ENCODE measurements at places on chromosomes 2 and 18.

DNA sequence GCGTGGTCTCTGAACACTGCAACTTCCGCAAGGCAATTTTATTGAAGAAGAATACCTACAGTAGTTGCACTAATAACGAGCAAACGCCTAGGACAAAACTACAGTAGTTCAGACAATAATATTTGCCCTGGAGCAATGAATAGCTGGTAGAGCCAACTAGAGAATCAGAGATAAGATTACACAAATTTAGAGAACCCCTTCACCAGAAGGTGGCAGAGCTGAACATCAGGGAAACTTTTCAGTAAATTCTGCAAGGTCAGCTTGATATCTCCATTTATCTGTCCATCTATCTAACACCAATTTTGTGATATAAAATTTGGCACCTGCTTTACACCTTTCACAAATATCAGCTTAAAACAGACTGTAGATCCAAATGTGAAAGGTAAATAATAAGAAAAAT is 43.8 kb downstream of the CDH19 start:
- no peak for DNase-seq

DNA sequence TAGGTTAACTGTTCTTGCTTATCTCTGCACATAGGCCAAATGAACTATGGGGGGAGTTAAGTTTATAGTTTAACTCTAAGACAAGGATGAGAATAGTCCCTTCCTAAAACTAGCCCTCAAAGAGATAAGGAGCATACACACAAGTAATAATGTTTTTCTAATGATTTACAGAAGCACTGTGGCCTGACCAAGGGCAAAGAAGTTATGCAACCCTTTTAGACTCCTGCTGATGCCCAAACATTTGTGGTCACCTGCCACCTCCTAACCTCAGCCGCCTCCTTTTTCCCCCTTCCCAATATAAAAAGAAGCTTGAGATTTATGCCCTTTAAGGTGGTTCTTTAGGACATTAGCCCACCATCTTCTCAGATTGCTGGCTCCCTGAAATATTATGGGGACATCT is 357.7 kb downstream of the ALK start:
- DNase-seq, result no peak

DNA sequence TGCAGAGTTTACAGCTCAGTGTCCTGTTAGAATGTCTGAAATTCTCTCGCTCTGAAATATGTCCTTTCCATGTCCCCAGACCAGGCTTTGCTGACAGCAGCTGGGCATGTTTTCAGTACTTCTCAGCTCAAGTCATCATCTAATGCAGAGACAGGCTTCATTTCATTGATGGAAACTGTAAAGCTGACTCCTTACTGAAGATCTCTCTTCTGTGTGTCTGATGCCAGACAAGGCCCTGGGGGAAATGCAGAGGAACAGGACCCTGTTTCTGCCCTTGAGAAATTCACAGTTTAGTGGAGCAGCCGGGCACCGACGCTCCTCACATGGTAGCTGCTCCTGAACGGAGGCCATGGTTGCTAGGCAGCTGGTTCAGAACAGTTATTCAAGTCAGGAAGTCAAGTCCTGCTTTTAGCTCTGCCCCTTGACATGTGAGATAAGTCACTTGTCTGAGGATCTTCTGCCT is 24.6 kb upstream of the FZD7 start:
- no peak for DNase-seq

- no peak for DNase-seq
Observed at GRCh38 chr18:58287353-58288274, 243.6 kb downstream of the NEDD4L start.

DNA sequence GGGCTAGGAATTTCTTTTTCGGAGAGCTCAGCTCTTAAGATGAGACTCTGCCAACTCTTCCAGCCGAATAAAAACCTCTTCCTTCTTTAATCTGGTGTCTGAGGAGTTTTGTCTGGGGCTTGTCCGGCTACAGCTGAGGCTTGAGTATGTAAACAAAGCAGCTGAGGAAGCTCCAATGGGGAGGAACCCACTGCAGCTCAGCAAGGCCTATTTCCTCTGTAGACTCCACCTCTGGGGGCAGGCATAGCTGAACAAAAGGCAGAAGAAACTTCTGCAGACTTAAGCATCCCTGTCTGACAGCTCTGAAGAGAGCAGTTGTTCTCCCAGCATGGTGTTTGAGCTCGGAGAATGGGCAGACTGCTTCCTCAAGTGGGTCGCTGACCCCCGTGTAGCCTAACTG is 838.7 kb downstream of the CCDC85A start:
- no peak for DNase-seq

DNA sequence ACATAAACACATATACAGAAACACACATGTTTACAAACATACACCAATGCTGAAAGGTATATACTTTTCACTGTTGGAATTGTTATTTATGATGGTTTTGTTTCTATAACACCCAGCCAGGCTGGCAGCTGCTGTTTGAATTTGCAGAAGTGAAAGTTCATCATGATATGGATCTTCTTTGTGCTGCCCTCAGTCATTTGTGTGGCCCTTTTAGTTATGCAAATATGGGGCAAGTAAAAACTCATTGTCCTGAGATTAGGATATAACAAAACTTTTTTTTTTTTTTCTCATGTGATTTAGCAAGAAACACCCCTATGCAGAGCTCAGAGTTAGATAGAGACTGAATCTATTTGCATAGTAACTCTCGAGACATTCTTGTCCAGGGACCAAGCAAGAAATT is 714.1 kb downstream of the KCNJ3 start:
- DNase-seq, result no peak

DNA sequence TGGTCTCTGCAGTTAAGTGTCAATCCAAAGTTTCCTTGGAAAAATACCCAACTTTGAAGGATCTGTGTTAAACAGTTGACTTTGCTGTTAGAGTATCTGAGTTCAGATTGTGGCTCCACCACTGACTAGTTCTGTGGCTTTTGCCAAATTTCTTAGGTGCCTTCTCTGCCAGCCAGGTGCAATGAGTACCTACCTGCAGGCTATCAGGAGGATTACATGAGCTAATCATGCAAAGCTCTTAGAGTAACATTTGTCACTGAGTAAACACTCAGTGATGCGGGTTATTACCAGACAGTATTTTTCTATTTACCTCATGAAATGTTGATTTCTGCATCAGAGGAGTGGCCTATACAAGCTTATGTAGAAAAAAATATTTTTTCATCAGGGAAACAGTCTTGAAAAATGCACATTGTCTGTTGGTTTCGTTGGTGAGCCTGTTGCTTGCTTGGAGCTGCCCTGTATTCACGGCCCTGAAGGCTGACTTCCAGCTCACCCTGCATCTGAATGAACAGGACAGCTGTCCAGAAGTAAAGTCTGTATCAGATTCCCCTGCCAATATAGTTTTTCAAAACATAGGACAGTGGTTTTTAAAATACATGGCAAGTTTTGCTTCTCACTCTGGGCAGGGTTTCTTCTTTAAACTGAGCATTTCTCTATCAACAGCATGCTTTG is 235.1 kb downstream of the CDCA7 start:
- no peak for DNase-seq

Measured in cortex of kidney (tissue), 1 donor.